T-helper 2 cell treated with Interferon-gamma antibody and Interleukin-4, amounts not matched to agents 100 ng/mL and 5 ng/mL, for 36 hours (primary cell): ENCODE measurements at places on chromosomes 16 and 17. TPM values are rescaled to one million over a fixed set of nuclear protein-coding genes. Genes with fewer than 3 reads are reported as not detected.

Gene GAS2L2
- total RNA-seq: not detected in 2 replicates

Gene TBC1D3B
- total RNA-seq: 8.8 and 9.8 TPM in 2 replicates

Gene NPIPA7
- 5.0 and 5.3 TPM in 2 replicates for total RNA-seq

Gene MAP2K6
- total RNA-seq: 10.0 and 10.7 TPM in 2 replicates

Gene PRR14
- 71.0 and 71.4 TPM in 2 replicates for total RNA-seq

Gene MRPS23
- total RNA-seq: 41.0 and 44.6 TPM in 2 replicates

Gene GRAP
- total RNA-seq: 24.5 and 24.7 TPM in 2 replicates

Gene APRT
- 183 and 196 TPM in 2 replicates for total RNA-seq

Gene TEX14
- total RNA-seq: 0.23 and 0.52 TPM in 2 replicates

Gene DRC3
- total RNA-seq: not detected in 2 replicates

Gene CDH13
- total RNA-seq: not detected in 2 replicates

Gene CACNG5
- not detected in 2 replicates for total RNA-seq

Gene PRKCA
- total RNA-seq: 106 and 112 TPM in 2 replicates

Gene INCA1
- total RNA-seq: 0.25 and 0.27 TPM in 2 replicates

Gene OR4D1
- total RNA-seq: 0.27 and 0.34 TPM in 2 replicates

Gene OTOP2
- total RNA-seq: not detected in 2 replicates

Gene ZNF500
- total RNA-seq: 16.1 and 20.2 TPM in 2 replicates

Gene CCL15
- not detected in 2 replicates for total RNA-seq

Gene NHLRC4
- 1.4 and 1.5 TPM in 2 replicates for total RNA-seq

Gene CBX2
- 6.5 and 7.6 TPM in 2 replicates for total RNA-seq

Gene ABCA5
- total RNA-seq: 12.9 and 14.5 TPM in 2 replicates

Gene CDC42EP4
- total RNA-seq: 1.2 and 1.6 TPM in 2 replicates

Gene JMJD8
- total RNA-seq: 37.2 and 41.3 TPM in 2 replicates

Gene SLC5A10
- not detected in 2 replicates for total RNA-seq

Gene RHBDL1
- total RNA-seq: 0.91 and 1.4 TPM in 2 replicates

Gene SLFN11
- total RNA-seq: 86.6 and 88.2 TPM in 2 replicates

Gene C16orf86
- total RNA-seq: 0.95 and 1.9 TPM in 2 replicates
